ENCODE measurements at places on chromosomes 5 and 9.

DNA sequence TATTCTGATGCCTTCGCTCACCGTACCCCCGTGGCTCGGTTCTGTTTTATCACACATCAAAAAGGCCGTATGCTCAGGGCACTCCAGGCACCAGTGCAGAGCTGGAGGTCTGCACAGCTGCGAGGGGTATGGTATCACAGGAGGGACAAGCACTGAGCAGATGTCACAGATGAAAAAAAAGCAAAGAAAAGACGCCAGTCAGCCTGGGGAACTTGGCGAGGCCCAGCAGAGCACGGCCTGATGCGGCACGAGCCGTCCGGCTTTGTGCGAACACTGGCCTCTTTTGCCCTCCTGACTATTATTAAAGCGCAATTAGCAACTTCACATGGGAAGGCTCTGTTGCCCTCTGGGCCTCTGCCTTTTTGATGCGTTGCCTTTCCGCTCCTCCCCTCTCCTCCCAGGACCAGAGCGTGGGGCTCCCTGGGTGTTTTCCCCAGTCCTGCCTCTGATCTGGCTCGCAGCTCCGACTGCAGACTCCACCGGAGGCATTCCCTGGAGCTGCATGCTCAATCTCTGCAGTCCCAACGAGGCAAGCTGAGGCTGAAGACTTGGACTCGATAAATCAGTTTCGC is 44.4 kb downstream of the AK8 start:
- DNase-seq: no peak

GRCh38 chr5:181053488-181054121 is 13.5 kb downstream of the BTNL9 start:
- no peak for DNase-seq

- DNase-seq: no peak
These were observed 9.1 kb downstream of the SLC22A5 start for GRCh38 chr5:132378580-132378979.

DNA sequence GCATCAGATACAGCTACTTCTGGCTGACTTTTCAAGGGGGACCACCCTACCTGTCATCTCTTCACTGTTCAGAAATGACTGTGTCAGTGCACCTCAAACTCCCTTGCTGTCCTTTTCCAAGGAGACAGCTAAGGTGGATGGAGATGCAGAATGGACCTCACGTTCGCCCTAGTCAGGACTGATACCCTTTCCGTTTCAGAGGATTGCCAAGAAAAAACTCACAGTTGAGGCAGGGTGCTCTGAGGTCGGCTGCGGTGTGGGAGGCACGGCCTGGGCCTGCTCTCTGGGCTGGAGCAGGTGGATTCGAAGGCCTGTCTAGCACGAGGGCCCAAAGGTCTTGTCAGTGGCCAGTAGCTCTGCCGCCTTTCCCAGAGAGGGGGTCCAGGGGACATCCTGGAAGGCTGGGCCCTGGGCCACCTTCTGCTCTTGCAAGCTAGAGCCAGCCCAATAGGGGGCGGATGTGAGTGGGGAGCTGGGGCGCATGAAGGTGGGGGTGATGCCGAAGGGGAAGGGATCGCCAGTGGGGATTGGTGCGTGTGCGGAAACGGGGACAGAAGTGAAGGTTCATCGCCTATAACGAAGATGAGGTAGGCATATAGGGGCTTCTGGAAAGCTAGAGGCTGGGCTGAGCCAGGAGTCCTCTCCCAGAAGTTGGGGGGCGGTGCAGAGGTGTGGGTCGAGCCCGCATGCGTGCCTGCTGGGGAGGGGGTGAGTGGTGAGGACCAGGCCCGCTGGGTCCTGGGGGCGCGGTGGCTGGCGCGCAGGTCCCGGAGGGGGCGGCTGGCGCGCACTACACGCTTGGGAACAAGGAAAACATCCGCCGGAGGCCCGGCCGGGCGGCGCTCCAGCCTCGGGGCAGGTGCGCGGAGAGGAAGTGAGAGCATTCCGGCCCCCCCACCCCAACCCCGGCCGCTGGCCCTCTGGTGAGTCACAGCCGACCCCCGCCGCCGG is 2.5 kb upstream of the MSMP start:
- DNase-seq: peak; percentile 64

GRCh38 chr5:10550222-10550995 is 13.5 kb upstream of the ANKRD33B start:
- no peak for DNase-seq

GRCh38 chr9:130320723-130321481 is 55.3 kb downstream of the HMCN2 start:
- DNase-seq: no peak

- no peak for DNase-seq
These were observed 160.8 kb downstream of the TSSK1B start for GRCh38 chr5:113273948-113274347.
